Common myeloid progenitor, CD34-positive (primary cell): ENCODE measurements at places on chromosomes 3 and 15.

- H3K27ac ChIP-seq: no peak overlapping the region
- H3K27me3 ChIP-seq: no peaks in the 10 kb centered on the region
- no peak overlapping the region for H3K4me3 ChIP-seq
- H3K4me1 ChIP-seq: no peaks in the 10 kb centered on the region
Measured at GRCh38 chr15:100009372-100009771, 276.1 kb upstream of the LYSMD4 start.

DNA sequence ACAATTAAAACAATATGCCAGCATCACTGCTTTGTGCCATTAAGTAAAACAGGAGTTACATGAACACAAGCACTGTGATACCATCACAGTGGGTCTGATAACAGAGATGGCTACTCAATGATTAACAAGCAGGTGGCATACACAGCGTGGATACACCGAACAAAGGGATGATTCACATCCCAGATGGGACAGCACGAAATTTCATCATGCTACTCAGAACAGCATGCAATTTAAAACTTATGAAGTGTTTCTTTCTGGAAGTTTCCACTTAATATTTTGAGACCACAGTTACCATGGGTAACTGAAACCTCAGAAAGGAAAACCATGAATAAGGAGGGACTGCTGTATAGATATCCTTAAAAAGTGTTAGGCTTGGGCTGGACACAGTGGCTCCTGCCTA, 44.5 kb downstream of the SLC24A1 start:
- no peaks in the 10 kb centered on the region for H3K27me3 ChIP-seq
- no peaks in the 10 kb centered on the region for H3K4me1 ChIP-seq
- H3K27ac ChIP-seq: no peak overlapping the region
- H3K36me3 ChIP-seq: peaks cover 20% of the 10 kb centered on the region
- DNase-seq: no peak

- peak; percentile 85 for DNase-seq
- no peaks in the 10 kb centered on the region for H3K36me3 ChIP-seq
- H3K4me1 ChIP-seq: no peaks in the 10 kb centered on the region
Measured at GRCh38 chr3:150227839-150228238, 180.3 kb upstream of the TSC22D2 start.

GRCh38 chr3:61730577-61731231, 169.3 kb downstream of the PTPRG start:
- H3K4me3 ChIP-seq: no peak overlapping the region
- H3K4me1 ChIP-seq: no peaks in the 10 kb centered on the region
- H3K36me3 ChIP-seq: no peaks in the 10 kb centered on the region
- DNase-seq: no peak
- no peaks in the 10 kb centered on the region for H3K27me3 ChIP-seq

DNA sequence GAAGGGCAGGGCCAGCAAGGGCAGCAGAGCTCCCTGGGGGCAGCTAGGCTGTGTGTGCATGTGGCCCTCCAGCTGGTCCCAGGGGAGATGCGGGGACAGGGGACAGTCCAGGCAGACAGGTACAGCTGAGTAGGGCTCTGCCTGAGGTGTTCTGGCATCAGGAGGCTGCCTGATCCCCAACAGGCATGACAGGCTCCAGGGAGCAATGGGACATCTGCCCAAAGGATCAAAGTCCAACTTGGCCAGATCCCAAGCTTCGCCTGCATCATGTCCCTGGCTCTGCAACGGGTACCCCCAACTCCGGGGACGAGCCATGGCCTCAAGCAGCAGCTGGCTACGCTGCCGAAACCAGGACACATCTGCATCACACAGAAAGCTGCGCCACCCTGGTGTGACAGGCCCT, 21.8 kb downstream of the ATRIP start:
- H3K27ac ChIP-seq: peak overlapping the region; percentile 36
- no peaks in the 10 kb centered on the region for H3K36me3 ChIP-seq
